Mammary epithelial cell (primary cell): ENCODE measurements at places on chromosomes 2 and 18.

DNA sequence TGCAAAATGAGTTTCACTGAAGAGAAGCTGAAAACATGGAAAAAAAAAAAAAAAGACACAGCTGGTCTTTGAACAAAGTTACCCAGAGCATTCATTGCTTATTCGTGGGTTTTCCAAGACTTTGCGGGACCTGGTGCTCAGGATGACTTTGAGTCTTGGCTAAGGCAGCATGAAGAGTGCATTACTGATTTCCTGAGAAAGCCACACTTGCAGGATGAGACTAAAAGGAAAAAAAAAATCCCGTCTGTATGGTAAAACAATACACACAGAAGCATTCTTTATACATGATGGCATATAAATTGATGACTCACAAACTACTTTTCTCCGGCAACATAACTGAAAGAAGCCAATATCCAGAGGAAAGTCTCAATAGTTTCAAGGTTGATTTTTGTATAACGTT lies 195.4 kb downstream of the SPP2 start:
- DNase-seq, result peak; percentile 96

GRCh38 chr2:202267495-202267894 lies 1.9 kb downstream of the NOP58 start:
- no peak for DNase-seq

GRCh38 chr18:46298511-46298910 lies 194.3 kb downstream of the HAUS1 start:
- no peak for DNase-seq

DNA sequence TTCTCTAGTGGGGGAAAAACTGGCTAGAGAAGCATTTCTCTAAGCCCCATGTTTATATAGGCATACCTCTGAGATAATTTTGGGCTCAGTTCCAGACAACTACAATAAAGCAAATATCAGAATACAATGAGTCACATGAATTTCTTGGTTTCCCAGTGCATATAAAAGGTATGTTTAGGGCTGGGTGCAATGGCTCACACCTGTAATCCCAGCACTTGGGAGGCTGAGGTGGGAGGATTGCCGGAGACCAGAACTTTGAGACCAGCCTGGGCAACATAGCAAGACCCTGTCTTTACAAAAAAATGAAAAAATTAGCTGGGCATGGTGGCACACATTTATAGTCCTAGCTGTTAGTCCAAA lies 22.2 kb downstream of the TSN start:
- DNase-seq, result peak; percentile 67

DNA sequence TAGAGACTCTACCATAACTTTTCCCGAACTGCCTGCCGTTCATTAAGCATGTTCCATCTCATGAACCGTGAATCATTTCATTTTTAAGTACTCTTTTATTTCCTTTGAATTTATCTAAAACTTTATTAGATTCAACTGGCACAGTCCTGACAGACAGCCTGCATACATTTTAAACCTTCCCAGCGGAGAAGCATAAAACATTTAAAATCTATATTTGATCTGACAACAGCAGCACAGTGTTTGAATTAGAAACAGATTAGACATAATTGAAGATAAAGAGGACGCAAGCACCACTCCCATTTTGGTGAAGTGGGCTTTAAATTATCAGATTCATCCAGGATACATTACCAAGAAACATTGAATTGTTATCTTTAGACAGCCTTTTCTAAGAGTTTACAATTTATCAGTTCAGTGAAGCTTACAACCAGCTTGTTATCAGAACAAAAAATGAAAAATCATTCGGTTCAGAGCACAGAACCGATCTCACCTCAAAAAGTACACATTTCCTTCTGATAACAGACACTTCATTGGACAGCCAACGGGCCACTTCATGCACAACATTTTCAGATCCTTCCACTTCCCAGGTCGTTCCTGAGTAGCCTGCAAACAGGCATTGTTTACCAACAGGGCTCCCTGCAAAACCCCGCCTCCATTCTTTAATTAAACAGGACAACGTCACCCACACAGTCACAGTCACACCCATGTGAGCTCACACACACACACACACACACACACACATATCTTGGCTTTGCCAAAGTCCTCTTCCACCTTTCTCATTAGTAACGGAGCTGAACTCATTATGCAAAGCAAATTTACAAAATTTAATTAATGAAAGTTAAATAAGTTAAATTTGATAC lies 171.2 kb downstream of the SP3 start:
- no peak for DNase-seq

DNA sequence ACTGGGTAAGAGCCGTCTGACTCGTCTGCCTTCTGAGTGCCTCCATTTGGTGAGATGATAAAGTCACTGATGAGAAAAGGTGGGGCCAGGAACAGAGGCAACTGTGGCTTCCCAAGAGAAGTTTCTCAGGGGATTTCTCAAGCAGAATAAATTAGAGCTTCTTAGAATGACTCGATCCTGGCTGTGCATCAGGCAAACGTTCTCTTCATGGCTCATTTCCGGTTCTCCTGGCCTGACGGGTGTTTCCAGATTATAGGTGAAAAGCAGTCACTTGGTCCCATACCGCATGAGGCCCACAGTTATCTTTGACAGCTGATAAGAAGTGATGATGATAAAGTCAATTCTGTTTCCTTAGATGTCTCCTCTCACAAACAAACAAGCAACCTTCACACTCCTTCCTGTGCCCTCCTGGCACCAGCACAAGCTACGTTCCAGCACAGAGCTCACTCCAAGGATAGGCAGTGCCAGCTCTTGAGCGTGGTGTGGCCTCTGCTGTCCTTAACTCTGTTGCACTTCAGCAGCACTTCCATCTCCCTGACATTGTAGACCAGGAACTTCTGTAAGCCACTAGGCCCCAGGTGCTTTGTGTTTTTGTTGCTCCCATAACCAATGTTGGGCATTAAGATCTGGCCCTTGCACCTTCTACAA lies 37.8 kb upstream of the KCNF1 start:
- no peak for DNase-seq

DNA sequence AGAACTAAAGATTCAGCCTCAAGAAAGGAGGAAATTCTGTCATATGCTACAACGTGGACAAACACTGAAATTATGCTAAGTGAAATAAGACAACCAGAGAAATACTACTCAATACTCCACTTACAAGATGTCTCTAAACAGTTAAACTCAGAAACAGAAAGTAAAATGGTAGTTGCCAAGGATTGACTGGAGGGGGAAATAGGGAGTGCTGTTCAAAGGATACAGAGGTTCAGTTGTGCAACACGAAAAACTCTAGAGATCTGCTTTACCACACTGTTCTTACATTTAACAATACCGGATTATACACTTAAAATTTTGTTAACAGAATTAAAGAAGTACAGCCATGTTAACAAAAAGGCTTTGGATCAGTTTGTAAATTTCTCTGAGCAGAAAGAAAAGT lies 39.8 kb upstream of the C2orf15 start:
- DNase-seq, result peak; percentile 3

GRCh38 chr2:131036269-131036668 lies 57.0 kb downstream of the FAM168B start:
- DNase-seq, result no peak

GRCh38 chr2:117378653-117379052 lies 435.8 kb upstream of the DDX18 start:
- DNase-seq, result no peak

- DNase-seq, result no peak
Observed at GRCh38 chr18:10128921-10129501, 215.2 kb downstream of the VAPA start.

- peak; percentile 37 for DNase-seq
Observed at GRCh38 chr2:102142829-102143449, 393 bp downstream of the IL1R1 start.

GRCh38 chr18:40577239-40577980 lies 1377.6 kb upstream of the PIK3C3 start:
- no peak for DNase-seq

GRCh38 chr2:60554074-60554645 lies 706 bp upstream of the BCL11A start:
- peak; percentile 55 for DNase-seq

GRCh38 chr2:217612920-217613319 lies 389.9 kb downstream of the TNS1 start:
- no peak for DNase-seq

DNA sequence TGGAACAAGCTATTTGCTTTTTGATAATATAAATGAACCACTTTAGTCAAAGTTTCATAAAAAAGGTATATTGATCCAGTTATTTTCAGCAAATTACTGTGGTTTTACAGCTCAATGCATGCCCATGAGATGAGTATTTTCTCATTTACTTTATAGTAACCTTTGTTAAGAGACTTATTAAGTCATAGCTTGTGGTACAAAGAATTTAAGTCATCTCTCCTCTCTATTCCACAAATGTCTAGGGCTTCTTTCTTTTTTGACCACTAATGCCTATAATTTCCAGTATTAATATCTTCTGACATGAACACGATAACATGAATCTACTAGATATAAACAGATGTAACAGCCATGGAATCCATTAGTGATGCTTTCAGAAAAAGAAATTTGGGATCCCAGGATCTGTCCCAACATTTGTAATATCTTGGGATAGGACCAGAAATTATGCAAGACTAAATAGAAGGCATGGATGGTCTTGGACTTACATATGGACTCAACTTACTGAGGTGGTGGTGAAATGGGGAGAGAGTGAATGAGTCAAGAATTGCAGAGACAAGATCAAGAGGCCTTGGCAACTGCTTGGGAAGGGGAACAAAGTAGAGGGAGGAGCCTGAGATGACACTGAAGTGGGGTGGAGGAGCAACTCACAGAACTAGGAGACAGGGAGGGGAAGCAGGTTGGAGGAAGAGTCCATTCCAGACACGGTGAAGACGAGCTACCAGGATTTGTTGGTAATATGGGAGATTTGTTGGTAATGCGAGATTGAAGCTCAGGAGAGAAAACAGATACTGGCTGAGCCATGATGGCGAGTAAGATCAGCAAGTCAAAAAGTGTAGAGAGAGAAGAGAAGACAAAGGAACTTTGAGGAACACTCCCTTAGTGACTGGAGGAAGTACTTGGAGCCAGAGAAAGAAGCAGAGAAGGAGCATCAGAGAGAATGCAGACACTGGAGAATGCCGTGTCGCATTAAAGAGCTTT lies 42.4 kb upstream of the KDM3A start:
- no peak for DNase-seq

DNA sequence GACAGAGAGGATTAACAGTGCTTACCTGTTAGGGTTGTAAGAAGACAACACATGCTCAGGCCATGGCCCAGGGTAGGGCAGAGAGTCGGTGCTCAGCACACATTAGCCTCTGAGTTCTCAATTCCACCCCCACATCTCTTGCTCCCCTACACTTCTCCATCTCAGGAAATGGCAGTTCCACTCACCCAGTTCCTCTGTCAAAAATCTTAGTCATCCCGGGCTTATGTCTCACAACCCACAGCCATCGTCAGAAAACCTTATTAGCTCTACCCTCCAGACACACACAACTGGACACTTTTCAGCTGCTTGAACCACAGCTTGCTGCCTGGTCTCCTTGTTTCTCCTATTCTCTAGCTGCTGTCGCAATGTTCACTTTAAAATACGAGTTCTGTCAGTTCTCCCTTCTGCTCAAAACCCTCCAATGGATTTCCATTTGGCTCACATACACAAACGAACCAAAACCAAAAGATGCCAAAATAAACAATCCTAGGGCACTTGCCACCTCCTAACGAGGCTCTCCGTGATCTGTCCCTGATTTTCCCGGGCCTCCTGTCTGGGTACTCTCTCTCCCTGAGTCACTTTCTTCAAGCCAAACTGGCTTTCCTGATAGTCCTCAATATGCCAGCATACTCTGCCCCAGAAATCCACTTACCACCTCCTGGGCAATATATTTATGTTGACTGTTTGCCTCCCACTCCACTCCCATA lies 89.7 kb downstream of the KCTD1 start:
- DNase-seq, result peak; percentile 73

DNA sequence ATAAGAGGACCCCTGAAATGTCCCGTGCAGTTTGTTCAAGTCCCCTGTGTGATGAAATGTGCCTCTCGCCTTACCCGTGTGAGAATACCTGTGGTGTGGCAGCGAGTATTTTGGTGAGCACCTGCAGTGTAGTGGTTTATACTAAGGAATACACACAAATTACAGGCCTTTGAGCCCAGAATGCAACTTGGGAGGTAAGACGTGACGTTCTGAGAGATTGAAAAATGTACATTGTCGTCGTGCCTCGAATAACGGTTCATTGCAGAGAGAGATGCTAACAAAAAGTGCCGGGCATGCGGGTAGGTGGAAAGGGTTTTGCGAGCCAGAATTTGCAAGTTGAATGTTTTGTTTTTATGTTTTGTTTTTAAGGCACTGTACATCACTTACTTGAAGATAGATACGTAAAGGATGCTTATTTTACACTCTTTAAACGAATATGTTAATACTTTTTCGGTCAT lies 867 bp downstream of the RBBP8 start:
- no peak for DNase-seq

- no peak for DNase-seq
Observed at GRCh38 chr2:206780671-206781070, 15.3 kb downstream of the FASTKD2 start.

- DNase-seq, result no peak
Observed at GRCh38 chr2:45919160-45919650, 267.7 kb downstream of the PRKCE start.
